ENCODE measurements at places on chromosomes 7 and 10. TPM values are rescaled to one million over a fixed set of nuclear protein-coding genes. Genes with fewer than 3 reads are reported as not detected.

ENTPD7 gene
- total RNA-seq = 31.0 TPM

ATG9B gene
- total RNA-seq = not detected

FEZF1 gene
- not detected for total RNA-seq

TRPV5 gene
- total RNA-seq = not detected

OR2A5 gene
- not detected for total RNA-seq

SOSTDC1 gene
- 18.7 TPM for total RNA-seq

NEBL gene
- total RNA-seq = 1.8 TPM

MRLN gene
- total RNA-seq = not detected

ZNF503 gene
- 3.5 TPM for total RNA-seq

WNT8B gene
- not detected for total RNA-seq

GAD2 gene
- 0.92 TPM for total RNA-seq

DNAJC1 gene
- 47.9 TPM for total RNA-seq

TMEM229A gene
- 15.2 TPM for total RNA-seq

ZNF511 gene
- total RNA-seq = 12.7 TPM

DNA sequence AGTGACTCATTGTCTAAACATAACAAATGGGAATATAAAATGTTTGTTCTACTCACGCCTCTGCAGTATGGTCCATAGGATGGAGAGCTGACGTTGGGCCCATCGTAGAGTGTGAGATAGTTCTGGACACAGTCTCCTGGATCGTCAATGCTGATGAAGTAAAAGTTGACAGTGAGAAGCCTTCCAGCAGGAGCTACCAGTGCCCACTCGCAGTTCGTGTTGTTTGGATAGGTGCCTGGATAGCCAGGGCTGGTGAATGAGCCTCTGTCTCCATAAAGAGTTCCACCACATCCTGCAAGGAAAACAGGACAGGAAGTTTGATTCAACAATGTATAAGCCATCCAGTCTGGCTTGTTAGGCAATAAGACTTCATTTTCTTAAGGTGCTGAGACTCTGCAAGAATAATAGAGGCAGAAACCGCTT lies 79.6 kb downstream of the OR13A1 start:
- no peak overlapping the region for H3K27ac ChIP-seq
- H3K27me3 ChIP-seq = no peaks in the 10 kb centered on the region
- H3K4me3 ChIP-seq = no peak overlapping the region

- H3K27ac ChIP-seq = no peak overlapping the region
- no peaks in the 10 kb centered on the region for H3K4me1 ChIP-seq
- no peaks in the 10 kb centered on the region for H3K27me3 ChIP-seq
Measured at GRCh38 chr10:91054325-91054724, 133.4 kb upstream of the ANKRD1 start.

- H3K36me3 ChIP-seq = no peaks in the 10 kb centered on the region
- no peaks in the 10 kb centered on the region for H3K4me1 ChIP-seq
- no peak overlapping the region for H3K4me3 ChIP-seq
- no peak for DNase-seq
Measured at GRCh38 chr7:156031679-156032478, 219.6 kb upstream of the SHH start.

DNA sequence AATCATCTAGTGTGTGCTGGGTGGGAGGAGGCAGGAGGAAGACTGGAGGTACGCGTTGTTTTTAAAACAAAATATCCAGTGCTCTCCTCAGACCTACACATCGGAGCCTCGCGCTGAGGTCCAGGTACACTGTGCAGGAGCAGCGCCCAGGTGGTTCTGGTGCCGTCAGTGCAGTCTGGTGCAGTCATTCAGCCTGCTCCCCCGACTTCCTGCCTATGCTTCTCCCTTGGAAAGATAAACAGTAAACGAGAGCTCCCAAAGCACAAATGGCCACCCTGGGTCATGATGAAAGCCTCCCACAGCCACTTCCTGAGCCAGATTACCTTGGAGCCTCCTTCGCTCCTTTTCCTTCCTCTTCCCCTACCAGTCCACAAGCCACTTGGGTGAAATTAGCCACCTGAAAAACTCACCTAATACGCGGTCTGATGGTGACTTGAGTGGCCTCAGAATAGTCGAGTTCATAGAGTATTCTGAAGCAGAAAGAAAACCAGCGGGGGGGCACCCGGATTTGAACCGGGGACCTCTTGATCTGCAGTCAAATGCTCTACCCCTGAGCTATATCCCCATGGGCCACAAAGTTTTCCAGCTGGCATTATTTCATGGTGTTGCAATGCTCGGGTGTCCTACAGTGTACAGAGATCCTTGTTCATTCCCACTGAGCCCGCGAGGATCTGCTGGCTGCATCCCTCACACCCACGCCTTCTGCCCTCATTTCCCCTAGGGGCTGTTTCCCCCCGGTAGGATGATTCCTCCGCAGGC lies 82.5 kb downstream of the ZNF467 start:
- peaks cover 3% of the 10 kb centered on the region for H3K4me1 ChIP-seq
- no peak for DNase-seq
- no peak overlapping the region for H3K4me3 ChIP-seq
- no peak overlapping the region for H3K27ac ChIP-seq
- peaks cover 59% of the 10 kb centered on the region for H3K27me3 ChIP-seq
- H3K36me3 ChIP-seq = no peaks in the 10 kb centered on the region

- H3K4me3 ChIP-seq = no peak overlapping the region
- H3K27ac ChIP-seq = no peak overlapping the region
- H3K4me1 ChIP-seq = no peaks in the 10 kb centered on the region
- no peaks in the 10 kb centered on the region for H3K27me3 ChIP-seq
Measured at GRCh38 chr10:2920168-2920567, 147.2 kb upstream of the PFKP start.

GRCh38 chr7:147980826-147981813 lies 609.4 kb upstream of the C7orf33 start:
- no peak overlapping the region for H3K27ac ChIP-seq
- H3K36me3 ChIP-seq = no peaks in the 10 kb centered on the region
- no peaks in the 10 kb centered on the region for H3K4me1 ChIP-seq
- DNase-seq = no peak
- H3K27me3 ChIP-seq = no peaks in the 10 kb centered on the region

- no peak for DNase-seq
- no peaks in the 10 kb centered on the region for H3K36me3 ChIP-seq
- H3K27ac ChIP-seq = no peak overlapping the region
Measured at GRCh38 chr7:110168010-110168409, 922.9 kb upstream of the LRRN3 start.

GRCh38 chr7:11256501-11256900 lies 282.8 kb downstream of the PHF14 start:
- DNase-seq = no peak
- no peak overlapping the region for H3K4me3 ChIP-seq
- H3K27me3 ChIP-seq = no peaks in the 10 kb centered on the region
- no peaks in the 10 kb centered on the region for H3K36me3 ChIP-seq

GRCh38 chr7:103115771-103116170 lies 33.1 kb downstream of the NAPEPLD start:
- DNase-seq = no peak
- peaks cover 8% of the 10 kb centered on the region for H3K4me1 ChIP-seq
- H3K36me3 ChIP-seq = peaks cover 7% of the 10 kb centered on the region
- no peak overlapping the region for H3K4me3 ChIP-seq

GRCh38 chr7:132919771-132920170 lies 162.1 kb downstream of the CHCHD3 start:
- no peaks in the 10 kb centered on the region for H3K36me3 ChIP-seq
- H3K27ac ChIP-seq = no peak overlapping the region

GRCh38 chr10:99761365-99761764 lies 21.1 kb upstream of the ABCC2 start:
- peaks cover 51% of the 10 kb centered on the region for H3K36me3 ChIP-seq
- no peak for DNase-seq
- H3K27ac ChIP-seq = no peak overlapping the region

GRCh38 chr10:34528320-34528719 lies 286.8 kb downstream of the PARD3 start:
- no peaks in the 10 kb centered on the region for H3K4me1 ChIP-seq
- H3K4me3 ChIP-seq = no peak overlapping the region
- no peaks in the 10 kb centered on the region for H3K27me3 ChIP-seq

DNA sequence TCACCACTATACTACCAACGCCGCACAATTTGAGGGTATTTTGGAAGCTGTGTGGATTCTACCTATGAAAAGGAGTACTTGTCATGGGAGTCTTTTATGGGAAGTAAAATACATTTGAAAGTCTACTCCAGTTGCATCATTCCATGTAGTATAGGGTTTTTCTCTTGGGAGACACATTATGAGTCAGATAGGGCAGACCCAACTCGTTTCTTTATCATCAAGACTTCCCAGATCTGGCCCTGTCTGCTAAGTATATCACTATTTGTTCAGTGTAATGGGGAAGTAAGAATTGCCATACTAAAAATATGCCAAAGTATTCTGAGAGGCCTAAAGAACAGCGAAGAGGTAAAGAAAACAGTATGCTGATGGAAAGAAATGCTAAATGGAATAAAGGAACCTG lies 144.2 kb downstream of the SPAG6 start:
- no peaks in the 10 kb centered on the region for H3K4me1 ChIP-seq
- H3K4me3 ChIP-seq = no peak overlapping the region
- no peaks in the 10 kb centered on the region for H3K27me3 ChIP-seq
- DNase-seq = no peak
- no peaks in the 10 kb centered on the region for H3K36me3 ChIP-seq

DNA sequence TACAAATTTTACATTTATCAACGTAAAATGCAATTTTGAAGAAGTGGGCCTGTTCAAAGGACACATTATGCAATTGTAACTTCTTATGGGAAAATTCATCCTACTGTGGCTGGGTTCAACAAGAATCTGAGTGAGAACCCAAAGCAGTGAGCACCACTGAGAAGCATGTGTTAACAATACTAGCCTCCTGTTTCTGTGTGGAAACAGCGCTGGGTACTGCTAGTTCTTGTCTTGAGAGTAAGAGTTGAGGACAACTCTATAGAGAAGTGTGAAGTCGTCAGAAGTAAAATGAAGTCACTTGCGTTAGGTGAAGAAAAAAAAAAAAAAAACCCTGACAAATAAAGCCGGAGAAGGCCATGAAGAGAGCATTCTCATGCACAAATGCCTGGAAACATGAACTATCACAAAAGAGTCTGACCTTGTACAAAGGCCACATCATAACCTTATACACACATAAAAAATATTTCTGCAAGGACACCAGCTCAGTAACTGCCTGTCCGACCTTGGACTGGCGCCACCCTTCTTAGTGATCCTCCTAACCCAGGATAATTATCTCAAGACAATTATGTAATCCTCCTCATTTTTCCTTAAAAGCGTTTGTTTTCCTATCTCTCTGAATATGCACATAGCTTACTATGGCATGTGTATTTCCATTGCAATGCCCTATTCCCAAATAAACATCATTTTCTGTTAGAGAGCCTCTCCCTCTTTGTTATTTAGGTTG lies 554.9 kb downstream of the HTR7 start:
- H3K4me1 ChIP-seq = no peaks in the 10 kb centered on the region
- no peak overlapping the region for H3K27ac ChIP-seq
- no peak overlapping the region for H3K4me3 ChIP-seq
- no peaks in the 10 kb centered on the region for H3K36me3 ChIP-seq
- no peaks in the 10 kb centered on the region for H3K27me3 ChIP-seq

DNA sequence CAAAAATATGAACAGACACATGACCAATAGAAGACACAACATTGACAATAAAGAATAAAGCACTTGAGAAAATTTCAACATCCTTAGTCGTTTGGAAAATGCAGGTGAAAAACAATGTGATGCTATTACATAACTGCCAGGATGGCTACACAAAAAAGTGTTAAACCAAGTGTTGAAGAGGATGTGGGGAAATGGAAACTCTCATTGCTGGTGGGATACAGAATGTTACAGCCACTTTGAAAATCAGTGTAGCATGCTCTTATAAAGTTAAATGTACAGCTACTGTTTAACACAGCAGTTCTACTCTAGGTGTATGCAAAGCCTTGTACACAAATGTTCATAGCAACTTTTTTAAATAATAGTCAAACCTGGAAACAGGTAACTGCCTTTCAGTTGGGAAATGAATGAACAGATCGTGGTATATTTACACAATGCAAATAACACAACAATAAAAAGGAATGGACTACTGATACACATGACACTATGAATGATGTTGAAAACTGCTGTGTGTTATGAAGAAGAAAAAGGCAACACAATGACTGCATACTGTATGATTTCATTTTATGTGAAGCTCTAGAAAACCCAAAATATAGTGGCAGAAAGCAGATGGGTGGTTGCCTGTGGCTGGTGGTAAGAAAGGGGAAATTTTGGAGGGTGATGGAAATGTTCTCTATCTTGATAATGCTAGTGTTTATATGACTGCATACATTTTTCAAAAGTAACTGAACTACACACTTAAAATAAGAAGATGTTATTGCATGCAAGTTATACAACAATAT lies 102.2 kb upstream of the VIPR2 start:
- H3K4me3 ChIP-seq = no peak overlapping the region
- no peak overlapping the region for H3K27ac ChIP-seq
- no peaks in the 10 kb centered on the region for H3K27me3 ChIP-seq
- no peaks in the 10 kb centered on the region for H3K36me3 ChIP-seq

GRCh38 chr7:12635830-12636229 lies 51.6 kb upstream of the ARL4A start:
- H3K4me1 ChIP-seq = peaks cover 12% of the 10 kb centered on the region
- H3K27ac ChIP-seq = no peak overlapping the region
- no peak for DNase-seq
- H3K36me3 ChIP-seq = no peaks in the 10 kb centered on the region
- no peaks in the 10 kb centered on the region for H3K27me3 ChIP-seq

- H3K4me3 ChIP-seq = no peak overlapping the region
- H3K4me1 ChIP-seq = no peaks in the 10 kb centered on the region
- no peaks in the 10 kb centered on the region for H3K36me3 ChIP-seq
- no peak overlapping the region for H3K27ac ChIP-seq
Measured at GRCh38 chr7:49821181-49821580, 47.7 kb downstream of the VWC2 start.

- no peak overlapping the region for H3K27ac ChIP-seq
- H3K27me3 ChIP-seq = no peaks in the 10 kb centered on the region
- no peak overlapping the region for H3K4me3 ChIP-seq
- H3K36me3 ChIP-seq = peaks cover 42% of the 10 kb centered on the region
Measured at GRCh38 chr7:155729847-155730246, 82.4 kb downstream of the SHH start.

- no peak overlapping the region for H3K27ac ChIP-seq
- no peaks in the 10 kb centered on the region for H3K4me1 ChIP-seq
- H3K4me3 ChIP-seq = no peak overlapping the region
- no peaks in the 10 kb centered on the region for H3K27me3 ChIP-seq
- H3K36me3 ChIP-seq = no peaks in the 10 kb centered on the region
Measured at GRCh38 chr10:125208854-125209565, 48.6 kb upstream of the CTBP2 start.

DNA sequence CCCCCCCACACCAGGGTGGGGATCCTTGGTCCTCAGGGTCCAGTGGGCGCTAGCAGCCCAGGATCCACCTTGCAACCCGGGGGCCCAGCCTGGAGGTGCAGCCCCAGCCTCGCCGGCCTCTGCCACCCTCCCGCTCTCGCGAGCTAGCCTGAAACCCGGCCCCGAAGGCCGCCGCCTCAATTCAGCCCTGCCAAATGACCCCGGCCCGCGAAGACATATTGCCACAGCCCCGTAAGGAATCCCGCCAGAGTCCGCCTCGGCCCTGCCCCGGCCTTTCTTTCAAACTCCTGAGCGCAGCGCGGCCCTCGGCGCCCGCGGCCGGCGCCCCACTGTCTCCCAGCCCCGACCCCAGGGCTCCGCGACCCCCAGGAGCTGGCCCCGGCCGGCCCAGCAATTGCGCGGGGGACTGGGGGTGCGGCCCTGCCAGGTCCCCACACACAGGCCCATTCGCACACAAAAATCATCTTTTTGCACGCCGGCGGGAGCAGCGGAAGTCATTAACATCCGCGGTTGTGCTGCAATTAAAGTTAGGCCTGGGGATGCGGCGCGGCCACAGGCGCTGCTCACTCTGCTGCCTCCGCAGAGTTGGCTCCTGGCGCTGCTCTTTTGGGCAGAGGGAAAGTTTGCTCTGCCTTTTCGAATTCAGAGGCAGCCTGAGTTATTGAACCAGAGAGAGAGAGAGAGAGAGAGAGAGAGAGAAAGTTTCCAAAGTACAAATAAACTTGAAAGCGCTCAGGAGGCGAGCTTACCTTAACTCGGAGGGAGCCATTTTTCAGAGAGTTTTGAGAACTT lies 4.0 kb downstream of the HOXA5 start:
- H3K4me1 ChIP-seq = peaks cover 38% of the 10 kb centered on the region
- H3K4me3 ChIP-seq = peak overlapping the region; percentile 38
- peaks cover 92% of the 10 kb centered on the region for H3K27me3 ChIP-seq
- no peaks in the 10 kb centered on the region for H3K36me3 ChIP-seq
- H3K27ac ChIP-seq = peak overlapping the region; percentile 99

All from stomach (tissue), 19 donors.